ENCODE measurements at places on chromosomes 7 and 10.
A peak's percentile ranks its signal among the peaks of the same experiment; 100 is the strongest.

DNA sequence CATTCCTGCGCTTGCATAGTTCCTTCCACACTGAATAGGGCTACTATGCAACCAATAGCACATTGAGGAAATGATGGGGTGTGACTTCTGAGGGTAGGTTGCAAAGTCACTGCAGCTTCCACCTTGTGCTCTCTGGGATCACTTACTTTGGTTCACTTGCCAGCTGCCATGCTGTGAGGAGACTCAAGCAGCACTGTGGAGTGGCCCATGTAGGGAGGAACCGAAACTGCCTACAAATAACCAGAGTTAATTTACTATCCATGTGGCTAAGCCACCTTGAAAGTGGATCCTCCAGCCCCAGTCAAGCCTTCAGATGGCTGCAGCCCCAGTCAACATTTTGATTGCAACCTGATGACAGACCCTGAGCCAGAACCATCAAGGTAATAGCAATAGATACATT, 64.3 kb downstream of the FAM204A start:
- DNase-seq = no peak

DNA sequence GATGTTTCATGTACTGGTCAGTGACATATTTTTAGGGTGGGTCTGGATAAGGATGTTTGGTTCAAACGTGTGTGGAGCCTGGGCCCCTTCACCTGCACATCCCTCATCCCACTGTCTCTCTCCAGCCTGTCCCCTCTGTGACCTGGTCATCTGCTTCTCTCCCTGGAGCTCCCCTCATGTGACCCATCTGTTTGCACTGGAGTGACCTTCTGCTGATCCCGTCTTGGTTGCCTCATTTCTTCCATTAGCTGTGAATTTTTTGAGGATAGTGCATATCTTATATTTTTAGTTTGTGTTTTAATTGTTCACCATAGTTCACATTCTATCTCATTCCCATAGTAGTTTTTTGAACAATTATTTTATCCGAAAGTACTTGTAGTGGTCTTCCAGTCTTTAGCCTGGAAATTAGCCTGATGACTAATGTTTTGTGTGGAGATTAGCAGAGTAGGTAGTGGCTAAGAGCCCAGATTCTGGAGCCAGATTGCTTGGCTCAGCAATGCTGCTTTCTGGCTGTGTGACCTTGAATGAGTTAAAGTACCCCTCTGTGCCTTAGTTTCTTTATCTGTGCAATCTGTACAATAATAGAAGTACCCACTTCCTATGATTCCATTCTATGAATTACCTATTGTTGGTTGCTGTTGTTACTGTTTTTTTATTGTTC, 224.5 kb downstream of the LRMDA start:
- DNase-seq = no peak

DNA sequence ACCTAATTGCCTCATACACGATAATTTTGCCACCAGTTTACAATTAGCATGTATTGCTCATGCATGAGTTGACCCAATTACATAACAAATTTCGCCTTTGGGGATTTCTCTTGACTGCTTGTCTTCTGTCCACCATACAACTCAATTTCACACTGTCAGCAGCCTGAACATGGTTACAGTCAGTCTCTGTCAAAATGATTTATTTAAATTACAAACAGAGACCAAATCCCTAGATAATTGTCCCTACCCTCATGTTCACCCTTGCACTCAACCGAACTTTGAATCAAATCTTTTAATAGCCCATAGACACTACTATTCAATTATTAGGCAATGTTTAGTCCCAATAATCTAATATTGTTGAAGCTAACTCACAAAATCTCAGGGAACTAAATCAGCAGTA, 59.7 kb upstream of the NEBL start:
- DNase-seq = no peak

DNA sequence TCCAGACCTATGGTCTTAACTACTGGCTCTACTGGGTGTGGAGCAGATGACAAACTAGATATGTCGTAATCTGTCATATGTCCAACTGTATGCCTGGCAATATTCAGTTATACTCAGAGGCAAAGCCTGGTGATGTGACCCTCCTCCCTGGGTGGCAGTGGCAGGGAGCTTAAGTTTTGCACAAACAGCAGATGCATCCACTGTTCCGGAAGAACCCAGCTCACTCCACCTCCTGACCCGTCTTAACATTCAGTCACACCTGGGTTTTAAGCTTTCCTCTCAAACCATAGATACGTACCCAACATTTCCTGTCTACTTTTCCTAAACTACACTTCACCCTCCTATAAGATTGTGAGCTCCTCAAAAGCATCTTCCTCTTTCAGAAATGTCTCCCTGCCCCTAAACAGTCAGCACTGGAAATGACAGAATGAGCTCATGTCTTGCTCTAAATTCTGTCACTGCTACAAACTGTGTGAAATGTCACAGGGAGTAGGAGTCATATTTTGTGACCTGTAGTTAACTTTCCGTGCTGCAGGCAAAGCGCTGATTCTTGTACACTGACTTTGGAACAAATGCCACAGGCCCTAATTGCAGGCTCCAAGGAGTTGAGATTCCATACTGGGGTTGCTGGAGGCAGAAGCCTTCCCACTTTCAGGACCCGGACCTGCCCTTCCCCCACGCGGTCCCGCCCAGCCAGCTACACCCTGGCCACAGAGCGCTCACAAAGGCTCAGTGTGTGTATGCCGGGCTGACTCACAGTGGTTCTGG, 23.9 kb downstream of the SCD start:
- DNase-seq = peak; percentile 59

GRCh38 chr7:42035210-42035609, 201.8 kb downstream of the GLI3 start:
- no peak for DNase-seq

DNA sequence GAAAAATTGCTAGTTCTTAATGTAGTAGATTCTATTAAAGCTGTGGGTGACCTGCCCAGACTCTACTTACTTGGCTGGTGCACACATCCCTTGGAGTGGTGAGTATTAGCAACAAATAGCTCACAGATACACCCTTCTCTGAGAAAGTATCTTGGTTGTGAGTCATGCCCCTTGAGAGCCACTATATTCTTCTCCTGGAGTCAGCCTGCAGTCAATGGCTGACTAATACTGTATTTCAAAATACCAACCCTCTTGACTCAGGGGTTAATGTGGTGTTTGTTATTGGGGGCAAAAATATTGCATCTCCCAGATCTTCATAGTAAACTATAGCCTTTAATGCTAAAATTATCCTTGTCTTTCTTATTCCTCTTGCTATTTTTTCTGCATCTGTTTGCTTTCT, 354.9 kb downstream of the BMPER start:
- no peak for DNase-seq

DNA sequence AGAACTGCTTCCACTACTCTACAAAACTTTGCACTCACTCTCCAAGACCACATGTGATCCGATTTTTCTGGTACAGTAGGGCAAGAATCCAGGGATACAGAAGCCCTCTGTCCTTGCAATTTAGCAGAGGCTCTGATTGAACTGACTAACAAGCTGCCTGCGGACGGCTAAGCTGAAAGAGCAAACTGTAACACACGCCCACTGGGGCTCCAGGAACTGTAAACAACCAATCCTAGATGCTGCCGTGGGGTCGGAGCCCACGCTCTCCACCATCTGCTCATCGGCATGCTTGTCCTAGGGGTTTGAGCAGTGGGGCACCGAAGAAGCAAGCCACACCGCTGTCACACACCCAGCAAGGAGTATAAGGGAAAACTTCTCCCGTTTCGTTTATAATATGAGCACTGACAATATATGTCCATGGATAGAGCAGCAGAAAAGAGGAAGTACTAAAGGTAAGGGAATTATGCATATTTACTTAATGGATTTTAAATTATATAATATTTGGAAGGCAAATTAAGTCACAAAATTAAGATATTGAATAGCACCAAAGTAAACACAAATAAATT, 634.4 kb upstream of the POT1 start:
- DNase-seq = no peak

DNA sequence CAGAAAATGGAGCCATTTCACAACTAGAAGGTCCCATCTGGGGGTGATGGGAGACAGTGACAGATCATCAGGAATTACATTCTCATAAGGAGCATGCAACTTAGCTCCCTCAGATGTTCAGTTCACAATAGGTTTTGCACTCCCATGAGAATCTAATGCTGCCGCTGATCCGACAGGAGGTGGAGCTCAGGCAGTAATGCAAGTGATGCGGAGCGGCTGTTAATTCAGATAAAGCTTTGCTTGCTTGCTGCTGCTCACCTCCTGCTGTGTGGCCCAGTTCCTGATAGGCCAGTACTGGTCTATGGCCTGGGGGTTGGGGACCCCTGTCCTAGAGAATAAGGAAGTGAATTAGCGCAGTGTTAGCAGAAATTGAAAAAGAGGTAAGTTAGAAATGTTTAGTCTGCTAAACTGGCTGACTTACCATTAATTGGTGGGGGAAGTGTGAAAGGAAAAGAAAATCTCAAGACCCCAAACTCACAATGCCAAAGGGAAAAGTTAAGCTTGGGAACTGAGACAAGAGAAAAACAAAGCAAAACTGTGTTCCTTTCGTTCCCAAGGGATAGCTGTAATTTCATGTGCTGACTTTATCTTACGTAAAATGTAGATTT, 76.4 kb downstream of the LYZL2 start:
- DNase-seq = no peak

- no peak for DNase-seq
Measured at GRCh38 chr10:113897693-113898618, 43.5 kb downstream of the NHLRC2 start.

GRCh38 chr10:48943096-48943495, 3.5 kb upstream of the LRRC18 start:
- DNase-seq = no peak

GRCh38 chr10:132391676-132392020, 5.4 kb upstream of the PWWP2B start:
- DNase-seq = no peak

DNA sequence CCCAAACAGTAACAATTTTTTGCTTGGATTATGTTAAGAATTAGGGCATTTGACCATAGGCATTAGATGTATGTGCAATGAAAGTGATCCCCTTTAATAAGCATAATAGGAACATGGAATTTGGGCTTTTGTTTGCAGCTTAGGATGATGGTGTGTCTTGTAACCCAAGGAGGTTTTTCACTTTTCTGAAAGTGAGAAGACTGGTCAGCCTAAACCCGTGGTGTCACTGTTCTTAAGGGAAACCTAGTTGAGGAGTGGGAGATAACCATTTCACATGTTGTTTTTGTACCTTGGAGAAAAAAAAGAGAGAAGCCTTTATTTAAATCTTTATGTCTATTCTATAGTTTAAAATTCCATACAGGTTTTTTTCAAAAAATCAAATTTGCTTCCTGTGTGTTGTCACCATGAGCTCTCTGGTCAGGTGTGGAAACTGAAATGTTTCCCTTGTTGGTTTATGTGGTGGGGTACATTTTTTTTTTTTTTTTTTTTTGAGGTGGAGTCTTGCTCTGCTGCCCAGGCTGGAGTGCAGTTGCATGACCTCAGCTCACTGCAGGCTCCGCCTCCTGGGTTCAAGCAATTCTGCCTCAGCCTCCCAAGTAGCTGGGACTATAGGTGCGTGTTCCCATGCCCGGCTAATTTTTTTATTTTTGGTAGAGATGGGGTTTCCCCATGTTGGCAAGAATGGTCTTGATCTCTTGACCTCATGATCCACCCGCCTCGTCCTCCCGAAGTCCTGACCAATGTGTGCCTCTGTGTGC, 7.7 kb downstream of the CCM2 start:
- no peak for DNase-seq

DNA sequence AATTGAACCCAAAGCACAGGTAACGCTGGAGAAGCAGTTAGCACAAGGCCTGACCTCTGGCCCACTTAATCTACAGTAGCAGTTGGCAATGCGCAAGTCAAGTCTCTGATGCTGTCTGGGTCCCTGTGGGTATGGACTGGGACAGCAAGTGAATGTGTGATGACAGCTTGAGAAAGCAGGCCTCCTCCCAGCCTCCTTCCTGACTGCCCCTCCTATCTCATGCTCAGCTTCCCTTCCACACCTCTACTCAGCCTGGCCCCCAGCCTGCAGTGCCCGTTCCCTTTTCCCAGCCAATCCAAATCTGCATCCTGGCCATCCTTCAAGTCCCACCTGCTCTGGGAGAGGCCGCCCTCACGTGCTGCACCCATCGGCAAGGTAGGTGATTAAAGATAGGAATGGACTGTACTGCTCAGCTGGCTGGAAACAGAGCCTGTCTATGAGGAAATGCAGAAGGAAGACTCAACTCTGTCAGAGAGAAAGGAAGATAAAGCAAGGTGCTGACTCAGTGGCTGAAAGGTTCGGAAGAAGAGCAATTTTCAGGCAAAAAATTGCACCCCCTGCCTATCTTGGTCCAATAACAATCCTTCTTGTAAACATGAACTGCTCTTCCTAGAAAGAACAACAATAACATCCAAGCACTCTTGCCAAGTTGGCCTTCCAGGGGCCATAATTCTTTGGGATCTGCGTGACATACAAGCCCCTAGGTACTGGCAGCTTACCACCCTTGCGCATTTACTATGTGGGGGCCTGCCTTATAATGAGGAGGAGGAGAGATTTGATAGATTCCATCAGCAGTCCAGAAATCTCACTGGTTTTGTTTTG, 16.6 kb upstream of the FGFR2 start:
- DNase-seq = no peak

- no peak for DNase-seq
Measured at GRCh38 chr10:13939391-13939790, 352.6 kb downstream of the PRPF18 start.

GRCh38 chr7:116087984-116088383, 57.4 kb upstream of the TFEC start:
- DNase-seq = no peak

GRCh38 chr7:105863876-105864275, 12.5 kb downstream of the ATXN7L1 start:
- DNase-seq = no peak

- DNase-seq = no peak
Measured at GRCh38 chr7:4722960-4723630, 41.0 kb downstream of the FOXK1 start.

DNA sequence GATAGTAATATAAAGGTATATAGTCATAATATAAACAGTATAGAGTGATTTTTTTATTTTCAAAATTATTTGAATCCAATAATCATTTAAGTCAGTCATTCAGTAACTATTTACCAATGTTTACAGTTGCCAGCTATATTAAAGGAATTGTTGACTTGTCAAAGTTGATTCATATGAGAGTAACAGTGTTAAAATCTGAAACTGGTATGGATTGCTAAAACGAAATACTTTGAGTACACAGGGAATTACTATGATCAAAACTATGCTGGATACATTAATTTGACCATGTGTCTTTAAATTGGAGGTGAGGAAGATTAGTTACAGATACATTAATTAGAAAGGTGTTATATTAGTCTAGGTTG, 282.6 kb downstream of the ADK start:
- no peak for DNase-seq

Data from CD4-positive, alpha-beta T cell treated with Interferon alpha-2 for 1 hour (primary cell).